GM04504 (cell line): ENCODE measurements at places on chromosomes 5 and 9.

- no peak for DNase-seq
Measured at GRCh38 chr5:28164568-28164967, 1126.2 kb upstream of the CDH9 start.

DNA sequence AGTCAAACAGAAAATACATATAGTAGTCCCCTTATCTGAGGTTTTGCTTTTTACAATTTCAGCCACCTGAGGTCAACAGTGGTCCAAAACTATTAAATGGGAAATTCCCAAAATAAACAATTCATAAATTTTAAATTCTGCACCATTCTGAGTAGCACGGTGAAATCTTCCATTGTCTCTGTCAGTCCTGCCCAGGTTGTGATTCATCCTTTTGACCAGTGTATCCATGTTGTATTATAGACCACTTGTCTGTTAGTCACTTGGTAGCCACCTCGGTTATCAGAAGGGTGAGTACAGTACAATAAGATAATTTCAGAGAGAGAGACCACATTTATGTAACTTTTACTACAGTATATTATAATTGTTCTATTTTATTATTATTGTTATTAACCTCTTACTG, 2.8 kb downstream of the CCDC152 start:
- DNase-seq, result no peak

DNA sequence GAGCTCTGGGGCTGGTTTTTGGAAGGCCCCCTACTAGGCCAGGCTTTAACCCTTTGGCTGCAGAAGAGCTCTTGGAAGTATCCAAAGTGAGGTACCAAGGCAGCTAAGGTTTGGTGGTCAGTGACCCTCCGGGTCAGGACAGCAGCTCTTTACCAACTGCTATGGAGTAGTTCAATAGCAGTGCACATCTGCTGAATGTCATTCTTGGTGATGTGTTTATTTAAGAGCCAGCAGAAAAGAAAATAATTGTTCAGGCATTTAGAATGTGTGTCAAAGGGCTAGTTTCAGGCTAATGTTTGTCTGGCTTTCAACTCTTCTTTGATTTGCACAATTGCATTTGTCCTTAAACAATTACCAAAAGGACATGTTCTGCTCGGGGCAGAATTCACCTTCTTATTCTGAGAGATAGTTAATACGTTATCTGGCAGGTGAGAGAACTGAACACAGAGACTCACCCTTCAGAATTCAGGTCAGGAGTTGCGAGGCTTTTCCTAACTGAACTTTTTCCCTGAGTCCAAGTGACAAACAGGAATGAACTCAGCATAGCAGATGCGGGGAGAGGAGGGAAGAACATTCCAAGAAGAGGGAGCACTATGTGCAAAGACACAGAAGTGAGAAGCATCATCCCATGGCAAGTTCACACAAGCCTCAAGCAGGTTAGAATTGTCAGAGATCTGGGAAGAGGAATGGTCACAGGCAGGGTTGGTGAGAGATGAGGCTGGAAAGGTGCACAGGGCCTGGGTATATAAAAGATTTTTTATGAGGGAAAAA, 556.7 kb upstream of the TLE4 start:
- DNase-seq, result no peak

GRCh38 chr9:85884256-85884655, 56.7 kb upstream of the NAA35 start:
- no peak for DNase-seq

- no peak for DNase-seq
Measured at GRCh38 chr9:129242191-129242941, 64.3 kb upstream of the IER5L start.

DNA sequence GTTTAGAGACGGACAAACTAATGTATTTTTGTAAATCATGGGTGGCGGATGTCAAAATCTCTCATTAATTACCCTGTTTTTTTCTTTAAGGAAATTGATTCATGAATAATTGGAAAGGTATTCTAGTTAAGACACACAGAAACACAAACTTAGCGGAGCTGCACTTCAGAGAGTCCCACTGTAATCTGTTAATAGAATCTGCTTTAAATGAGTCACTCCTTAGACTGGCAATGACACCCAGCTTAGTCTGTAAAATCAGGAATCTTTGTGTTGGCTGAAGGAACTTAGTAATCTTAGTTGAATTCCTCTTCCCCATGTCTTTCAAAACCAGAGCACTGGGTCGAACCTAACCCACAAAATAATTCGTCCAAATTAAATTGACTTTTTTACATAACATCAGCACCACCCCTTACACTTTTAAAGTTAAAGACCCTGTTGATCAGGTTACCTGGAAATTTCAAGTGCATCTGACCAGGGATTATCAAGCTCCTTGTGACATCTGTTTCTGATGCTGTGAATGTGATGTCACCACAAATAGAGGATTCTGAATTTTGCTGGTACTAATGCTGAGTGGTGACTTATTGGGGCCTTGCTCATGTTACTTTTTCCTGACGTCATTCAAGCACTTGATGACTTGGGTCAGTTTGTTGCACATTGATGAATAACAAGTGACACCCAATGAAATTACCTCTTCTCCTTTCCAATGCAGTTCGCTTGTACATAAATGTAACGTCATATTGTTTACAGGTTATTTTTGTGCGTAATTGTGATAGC, 313.6 kb downstream of the KCTD16 start:
- DNase-seq, result peak; percentile 42

DNA sequence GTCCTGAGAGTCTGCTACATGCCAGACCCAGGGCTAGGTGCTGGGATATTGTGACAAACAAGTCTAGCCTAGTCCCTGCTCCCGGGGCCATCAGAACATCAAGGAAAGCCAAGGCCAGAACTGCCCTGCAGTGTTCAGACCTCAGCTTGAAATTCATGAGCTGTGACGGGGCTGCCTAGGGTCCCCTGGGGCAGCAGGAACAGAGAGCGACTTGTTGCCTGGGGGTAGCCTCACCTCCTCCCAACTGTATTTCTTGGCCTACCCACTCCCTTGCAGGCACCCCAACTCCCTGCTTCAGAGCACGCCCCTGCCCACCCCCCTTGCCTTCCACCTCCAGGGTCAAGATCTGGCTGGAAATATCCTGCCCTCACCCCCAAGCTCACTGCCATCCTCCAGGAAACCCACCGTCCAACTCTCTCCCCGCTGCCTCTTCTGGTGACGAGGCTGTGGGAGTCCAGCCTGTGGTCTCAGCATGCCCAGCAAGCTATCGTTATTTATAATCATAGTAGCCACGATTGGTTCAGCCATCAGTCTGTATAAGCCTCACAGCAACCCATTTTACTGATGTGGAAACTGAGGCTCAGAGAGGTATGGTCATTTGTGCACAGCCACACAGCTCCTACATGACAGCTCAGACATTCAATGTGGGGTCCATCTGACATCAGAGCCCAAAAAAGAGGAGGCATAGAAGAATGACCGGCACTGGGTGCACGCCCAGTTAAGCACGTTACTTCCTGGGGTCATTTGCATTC, 10.7 kb downstream of the DNM1 start:
- DNase-seq, result no peak

- DNase-seq, result no peak
Measured at GRCh38 chr9:138045541-138046490, 168.2 kb downstream of the CACNA1B start.

DNA sequence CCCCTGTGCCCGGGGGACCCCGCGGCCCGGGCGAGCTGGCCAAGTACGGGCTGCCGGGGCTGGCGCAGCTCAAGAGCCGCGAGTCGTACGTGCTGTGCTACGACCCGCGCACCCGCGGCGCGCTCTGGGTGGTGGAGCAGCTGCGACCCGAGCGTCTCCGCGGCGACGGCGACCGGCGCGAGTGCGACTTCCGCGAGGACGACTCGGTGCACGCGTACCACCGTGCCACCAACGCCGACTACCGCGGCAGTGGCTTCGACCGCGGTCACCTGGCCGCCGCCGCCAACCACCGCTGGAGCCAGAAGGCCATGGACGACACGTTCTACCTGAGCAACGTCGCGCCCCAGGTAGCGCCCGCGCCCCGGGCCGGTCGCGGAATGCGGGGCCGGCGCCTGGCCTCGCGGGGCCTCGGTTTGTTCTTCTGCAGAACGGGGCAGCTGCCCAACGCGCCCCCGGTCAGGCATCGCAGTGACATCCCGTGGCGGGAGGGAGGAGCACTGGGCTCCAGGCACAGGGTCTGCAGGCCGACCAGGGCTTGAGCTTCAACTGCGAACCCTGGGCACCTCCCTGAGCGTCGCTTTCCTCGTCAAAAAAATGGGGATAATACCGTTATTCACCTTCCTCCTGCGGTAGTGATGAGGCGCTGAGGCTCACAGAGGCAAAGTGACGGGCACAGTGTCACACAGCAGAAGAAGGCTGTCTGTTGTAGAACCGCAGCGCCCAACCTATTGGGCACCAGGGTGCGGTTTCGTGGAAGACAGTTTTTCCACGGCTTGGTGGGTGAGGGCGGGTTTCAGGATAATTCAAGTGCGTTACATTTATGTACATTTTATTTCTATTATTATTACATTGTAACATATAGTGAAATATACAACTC, 777 bp downstream of the ENDOG start:
- peak; percentile 3 for DNase-seq

DNA sequence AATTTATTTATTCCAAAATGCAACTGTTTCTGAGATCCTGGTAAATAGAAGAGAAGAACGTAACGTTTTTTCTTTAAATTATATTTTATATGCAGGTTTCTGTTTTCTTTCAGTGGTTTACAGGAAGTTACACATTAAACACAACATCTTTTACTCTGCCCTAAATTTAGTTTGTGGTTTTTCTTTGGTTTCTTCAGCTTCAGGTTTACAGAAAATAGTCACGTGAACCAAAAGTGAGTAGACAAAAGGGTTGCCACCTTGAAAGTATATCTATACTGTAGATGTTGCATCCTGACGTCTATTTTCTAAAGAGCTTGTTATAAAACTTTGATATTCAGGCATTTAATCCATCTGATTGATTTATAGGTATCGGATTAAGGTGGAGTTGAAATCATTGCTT, 1236.6 kb downstream of the MAT2B start:
- DNase-seq, result no peak

GRCh38 chr9:112487799-112488340, 1.2 kb downstream of the KIAA1958 start:
- no peak for DNase-seq

- DNase-seq, result no peak
Measured at GRCh38 chr5:176740702-176741496, 69.5 kb upstream of the UNC5A start.

GRCh38 chr5:39019254-39019653, 54.9 kb downstream of the RICTOR start:
- peak; percentile 11 for DNase-seq

GRCh38 chr9:11933926-11934325, 759.3 kb upstream of the TYRP1 start:
- peak; percentile 36 for DNase-seq

- DNase-seq, result no peak
Measured at GRCh38 chr9:33435821-33436277, 11.5 kb downstream of the AQP3 start.

DNA sequence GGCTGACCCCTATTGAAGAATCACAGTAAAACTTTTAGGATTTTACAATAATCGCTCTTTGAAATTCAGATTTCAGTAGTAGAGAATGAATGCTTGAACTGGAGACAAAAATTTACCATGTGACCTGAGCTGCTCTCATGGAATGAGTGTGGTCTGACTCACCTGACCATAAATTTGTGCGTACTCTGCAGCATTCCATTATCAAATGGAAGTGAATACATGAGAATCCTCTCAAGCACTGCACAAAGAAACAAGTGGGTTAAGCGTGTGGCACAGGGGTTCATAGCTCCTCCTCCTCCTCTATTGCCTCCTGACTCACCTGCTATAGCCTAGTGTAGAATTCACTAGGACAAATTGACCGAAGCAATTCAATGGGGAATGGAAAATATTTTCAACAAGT, 269.8 kb upstream of the CDH9 start:
- no peak for DNase-seq

GRCh38 chr5:173268750-173269432, 33.9 kb upstream of the NKX2-5 start:
- no peak for DNase-seq

GRCh38 chr9:114869845-114870244, 60.5 kb downstream of the TNFSF8 start:
- no peak for DNase-seq

DNA sequence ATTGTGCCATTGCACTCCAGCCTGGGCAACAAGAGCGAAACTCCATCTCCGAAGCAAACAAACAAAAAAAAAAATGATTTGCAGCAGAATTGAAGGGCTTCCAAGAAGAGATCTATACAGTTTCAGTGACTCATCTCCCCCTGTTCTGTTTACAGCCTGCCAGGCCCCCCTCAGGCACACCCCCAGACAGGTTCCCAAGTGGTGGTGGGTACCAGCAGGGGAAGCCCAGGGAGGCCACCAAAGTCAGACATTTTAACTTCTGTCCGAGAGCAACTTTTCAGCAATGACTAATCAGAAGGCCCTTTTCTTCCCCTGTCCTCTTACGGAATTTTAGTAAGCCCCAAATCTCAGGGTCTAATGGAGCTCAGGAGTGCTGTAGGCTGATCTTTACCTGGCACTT, 98.7 kb downstream of the PAX5 start:
- no peak for DNase-seq

GRCh38 chr5:15650266-15650665, 150.3 kb downstream of the FBXL7 start:
- DNase-seq, result no peak

DNA sequence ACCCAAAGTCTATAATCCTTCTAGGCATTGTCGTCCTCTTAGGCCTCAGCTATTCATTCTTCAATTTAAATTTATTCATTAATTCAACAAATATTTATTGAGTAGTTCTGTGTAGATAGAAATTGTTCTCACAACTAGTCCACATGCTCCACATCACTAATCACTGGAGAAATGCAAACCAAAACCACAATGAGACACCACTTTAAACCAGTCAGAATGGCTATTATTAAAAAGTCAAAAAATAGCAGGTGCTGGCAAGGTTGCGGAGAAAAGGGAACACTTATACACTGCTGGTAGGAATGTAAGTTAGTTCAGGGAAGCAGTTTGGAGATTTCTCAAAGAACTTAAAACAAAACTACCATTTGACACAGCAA, 51.1 kb upstream of the TNFSF15 start:
- DNase-seq, result no peak

DNA sequence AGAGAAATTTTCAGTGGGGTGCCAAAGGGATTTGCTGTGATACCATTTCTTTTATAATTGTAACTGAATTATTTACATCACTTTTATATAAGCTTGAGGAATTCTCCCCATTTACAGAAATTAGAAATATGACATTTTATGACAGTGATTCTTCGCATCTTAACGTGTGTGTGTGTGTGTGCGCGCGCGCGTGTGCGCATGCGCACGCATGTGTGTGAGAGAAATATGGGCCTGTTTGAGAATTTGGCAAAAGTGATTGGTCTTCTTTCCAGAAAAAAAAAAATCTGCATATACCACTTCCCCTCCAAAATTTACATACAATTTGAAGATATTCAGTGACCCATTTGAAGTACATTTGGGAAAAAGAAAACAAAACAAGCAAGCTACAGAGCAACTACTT, 190.7 kb upstream of the PDE4D start:
- DNase-seq, result no peak

GRCh38 chr9:108069991-108070390, 580.4 kb upstream of the KLF4 start:
- no peak for DNase-seq

- DNase-seq, result no peak
Measured at GRCh38 chr9:91818225-91818585, 131.8 kb downstream of the ROR2 start.
